ENCODE measurements at places on chromosomes 16 and 17. TPM values are rescaled to one million over a fixed set of nuclear protein-coding genes. Genes with fewer than 3 reads are reported as not detected.

PIRT gene
- polyA plus RNA-seq = 1.9 TPM

ACSM2A gene
- 0.33 TPM for polyA plus RNA-seq

GSPT1 gene
- polyA plus RNA-seq = 44.5 TPM

CDH1 gene
- 15.7 TPM for polyA plus RNA-seq

IL17C gene
- polyA plus RNA-seq = 0.13 TPM
